Aorta (tissue), 5 donors: ENCODE measurements at places on chromosomes 2 and 18. TPM values are rescaled to one million over a fixed set of nuclear protein-coding genes. Genes with fewer than 3 reads are reported as not detected.

- no peak for DNase-seq
These were observed 240.2 kb downstream of the LTBP1 start for GRCh38 chr2:33186937-33187336.

DNA sequence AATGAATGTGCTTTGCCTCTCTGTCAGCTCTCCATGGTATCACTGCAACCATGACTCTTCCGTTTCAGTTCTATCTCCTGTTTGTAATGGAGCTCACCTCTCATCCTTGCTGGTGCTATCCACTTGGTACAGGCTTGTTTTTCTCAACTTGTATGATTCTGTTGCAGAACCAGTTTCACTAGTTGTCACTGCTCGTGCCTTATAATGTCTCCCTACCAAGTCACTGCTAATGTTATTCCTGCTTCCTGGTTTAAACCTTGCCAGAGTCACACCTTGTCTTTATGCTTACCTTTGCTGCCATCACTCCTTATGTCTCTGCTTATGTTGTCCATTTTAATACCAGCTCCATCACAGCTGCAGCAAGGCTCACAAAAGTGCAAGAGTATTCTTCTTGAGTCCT lies 1191.0 kb upstream of the LRRTM1 start:
- no peak for DNase-seq

GRCh38 chr18:57930476-57930875 lies 113.5 kb upstream of the NEDD4L start:
- no peak for DNase-seq

- no peak for DNase-seq
These were observed 62.0 kb downstream of the IKZF2 start for GRCh38 chr2:213089438-213089837.

GRCh38 chr2:218369330-218369729 lies 12.7 kb downstream of the CATIP start:
- DNase-seq = no peak

- no peak for DNase-seq
These were observed 426.2 kb downstream of the NBAS start for GRCh38 chr2:15134957-15135356.

DNA sequence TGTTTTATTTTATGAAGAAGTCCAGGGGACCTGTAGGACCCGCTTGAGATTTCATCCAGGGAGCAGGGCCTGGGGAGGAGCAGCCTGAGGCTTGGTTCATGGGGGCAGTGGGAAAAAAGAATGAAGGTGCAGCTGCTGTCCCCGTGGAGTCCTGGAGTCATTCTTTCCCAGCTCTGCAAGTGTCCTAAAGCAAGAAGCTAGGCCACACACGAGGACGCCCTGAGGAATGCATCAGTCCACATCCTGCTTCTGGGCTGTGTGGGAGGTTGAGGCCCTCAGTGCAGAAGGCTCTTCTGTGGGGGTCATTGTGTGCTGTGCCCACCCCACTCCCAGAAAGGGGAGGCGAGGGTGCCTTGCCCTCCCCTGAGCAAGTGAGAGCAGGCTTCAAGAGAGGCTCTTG lies 179.9 kb upstream of the HS6ST1 start:
- no peak for DNase-seq

Gene CKAP2L
- polyA plus RNA-seq = 0.08 TPM

Gene MGAT4A
- 4.9 TPM for polyA plus RNA-seq

Gene DNAJC5G
- polyA plus RNA-seq = 2.3 TPM
